NCI-H1930 (cell line): ENCODE measurements at places on chromosomes 12 and 14.

DNA sequence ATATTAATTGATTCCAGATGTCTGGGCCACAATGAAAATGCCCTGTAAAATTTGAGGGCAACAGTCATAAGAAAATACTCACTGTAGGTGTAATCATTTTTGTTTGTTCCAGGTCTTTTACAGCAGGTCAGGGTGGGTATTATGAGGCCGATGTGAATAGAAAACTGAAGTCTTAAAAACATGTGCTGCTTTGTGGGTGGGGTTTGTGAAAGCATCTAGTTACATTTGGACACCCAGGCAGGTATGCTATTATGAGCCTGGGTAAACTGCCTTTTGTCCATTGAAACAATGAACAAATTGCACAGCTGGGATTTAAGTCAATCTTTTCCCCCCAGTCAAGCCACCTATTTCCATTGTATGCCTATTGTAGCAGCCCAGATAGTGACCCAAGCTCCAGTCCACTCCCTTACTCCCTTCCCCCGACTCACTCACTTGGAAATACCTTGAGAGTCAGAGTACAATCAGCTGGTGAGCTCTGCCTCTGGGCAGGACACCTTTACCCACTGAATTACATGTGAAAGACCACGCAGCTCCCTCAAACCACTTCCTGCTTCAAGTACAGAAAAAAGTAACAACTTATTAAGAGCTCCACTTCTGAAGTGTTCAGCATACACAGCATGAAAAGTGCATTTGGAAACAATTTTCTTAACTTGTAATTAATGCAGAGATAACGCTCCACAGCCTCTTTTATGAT is 1.8 kb downstream of the IGF1 start:
- no peak for DNase-seq

DNA sequence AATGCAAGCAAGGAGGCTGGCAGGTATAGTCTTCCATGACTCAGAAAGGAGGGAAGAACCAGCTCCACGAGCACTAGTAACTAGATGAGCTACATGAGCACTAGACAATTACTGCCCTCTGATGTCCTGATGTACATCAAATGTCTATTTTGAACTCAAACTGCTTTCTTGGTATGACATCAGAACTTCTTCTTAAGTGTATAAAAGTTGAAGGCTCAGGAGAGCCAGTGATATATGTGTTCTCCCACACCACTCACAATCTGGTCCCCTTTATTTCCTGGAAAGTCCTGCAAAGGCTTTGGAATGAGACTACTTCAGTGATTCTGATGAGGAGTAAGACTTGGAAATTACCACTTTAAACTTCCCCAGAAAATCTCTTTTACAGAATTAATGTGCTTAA is 18.5 kb upstream of the DHRS7 start:
- no peak for DNase-seq

DNA sequence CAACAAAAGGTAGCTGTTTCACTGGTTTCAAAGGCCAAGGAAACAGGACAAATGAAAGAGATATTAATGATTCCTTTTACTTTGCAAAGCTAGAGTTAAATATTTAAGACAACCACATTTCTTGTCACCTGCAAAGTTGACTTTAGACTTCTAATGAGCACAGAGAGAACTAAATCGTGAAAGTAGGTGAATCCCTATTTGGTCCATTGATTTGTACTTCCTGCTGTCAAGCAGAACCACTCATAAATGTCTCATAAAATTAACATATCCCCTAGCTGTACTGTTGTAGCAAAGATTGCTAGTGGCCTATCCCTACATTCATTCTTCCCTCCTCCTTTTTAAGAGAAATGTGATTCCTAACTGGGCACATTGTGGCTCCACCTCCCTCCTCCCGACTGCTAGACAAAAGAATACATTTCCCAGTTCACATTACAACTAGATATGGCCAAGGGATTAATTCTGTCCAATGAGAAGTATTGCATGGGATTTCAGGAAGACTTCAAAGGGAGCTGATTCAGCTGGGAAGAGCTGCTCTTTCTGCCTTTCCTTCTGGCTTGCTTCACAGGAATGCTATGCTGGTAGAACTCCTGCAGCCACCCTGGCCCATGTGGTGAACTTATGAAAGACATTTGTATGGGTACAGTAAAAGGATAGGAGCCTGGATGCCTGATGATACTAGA is 227.5 kb upstream of the ABCD2 start:
- DNase-seq: no peak

DNA sequence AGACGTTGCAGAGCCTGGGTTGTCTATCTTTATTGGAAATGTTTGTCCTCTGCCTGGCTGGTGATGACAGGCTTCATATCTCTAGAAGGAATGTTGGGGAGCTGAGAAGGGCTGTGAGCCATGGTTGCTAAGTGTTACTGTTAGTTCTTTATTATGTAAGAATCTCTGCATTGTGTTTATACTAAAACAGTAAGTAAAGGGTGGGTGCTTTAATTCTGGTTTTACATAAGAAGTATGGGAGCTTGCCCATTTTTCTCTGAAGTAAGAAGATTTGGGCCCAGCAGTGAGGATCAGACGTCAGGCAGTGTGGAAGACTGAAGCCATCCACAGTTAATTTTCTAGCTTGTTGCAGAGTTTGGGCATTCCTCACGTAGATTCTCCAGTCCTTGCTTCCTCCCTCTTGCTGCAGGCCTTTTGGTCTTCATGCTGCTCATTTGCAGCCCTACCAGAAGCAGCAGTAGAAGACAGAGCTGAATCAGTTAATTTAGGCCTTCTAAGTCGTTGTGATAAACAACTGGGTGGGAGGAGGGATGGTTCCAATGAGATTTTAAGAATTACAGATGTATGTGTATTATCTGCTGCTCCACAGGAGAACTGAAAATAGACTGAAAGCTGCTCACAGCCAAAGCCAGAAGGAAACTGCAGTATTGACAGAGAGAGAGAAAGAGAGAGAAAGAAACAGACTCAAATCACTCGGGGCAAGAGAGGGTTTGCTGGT is 21.4 kb downstream of the WNT5B start:
- no peak for DNase-seq

DNA sequence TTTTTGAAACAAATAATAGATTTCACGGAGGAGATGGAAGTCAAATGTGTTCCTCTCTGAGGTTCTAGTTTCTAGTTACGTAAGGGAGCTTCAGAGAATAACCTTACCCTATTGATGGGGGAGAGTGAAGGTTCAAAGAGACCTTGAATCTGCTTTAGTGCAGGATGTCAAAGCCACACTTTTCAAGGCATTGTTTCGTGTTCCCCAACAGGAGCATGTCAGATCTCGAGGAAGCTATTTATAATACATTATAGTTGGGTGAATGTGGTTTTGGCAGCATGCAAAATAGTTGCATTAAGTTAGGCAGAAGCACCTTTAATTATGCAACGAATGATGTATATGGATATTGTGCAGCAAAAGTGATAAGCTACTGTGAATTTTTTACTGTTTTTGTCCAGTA is 614.9 kb downstream of the SLC16A7 start:
- no peak for DNase-seq

GRCh38 chr12:112010415-112011344 is 2.3 kb downstream of the TMEM116 start:
- DNase-seq: no peak

DNA sequence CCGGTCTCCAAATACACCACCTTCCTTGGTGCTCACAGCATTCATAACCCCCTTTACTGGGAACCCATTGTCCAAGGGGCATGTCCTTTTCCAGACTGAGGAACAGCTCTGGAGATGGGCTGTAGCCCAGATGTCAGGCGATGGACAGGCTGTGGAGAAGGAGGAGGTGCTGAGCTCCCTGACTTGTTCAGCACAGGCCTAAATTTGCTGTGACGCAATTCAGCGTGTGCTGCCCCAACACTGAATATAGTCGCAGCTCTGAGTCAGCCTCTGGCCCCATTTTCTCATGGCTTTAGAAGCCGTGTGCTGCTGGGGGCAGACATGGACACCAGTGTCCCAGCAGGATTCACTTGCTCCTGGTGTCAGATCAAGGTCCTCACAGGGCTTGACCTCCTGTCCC is 269.1 kb downstream of the EMP1 start:
- DNase-seq: no peak

DNA sequence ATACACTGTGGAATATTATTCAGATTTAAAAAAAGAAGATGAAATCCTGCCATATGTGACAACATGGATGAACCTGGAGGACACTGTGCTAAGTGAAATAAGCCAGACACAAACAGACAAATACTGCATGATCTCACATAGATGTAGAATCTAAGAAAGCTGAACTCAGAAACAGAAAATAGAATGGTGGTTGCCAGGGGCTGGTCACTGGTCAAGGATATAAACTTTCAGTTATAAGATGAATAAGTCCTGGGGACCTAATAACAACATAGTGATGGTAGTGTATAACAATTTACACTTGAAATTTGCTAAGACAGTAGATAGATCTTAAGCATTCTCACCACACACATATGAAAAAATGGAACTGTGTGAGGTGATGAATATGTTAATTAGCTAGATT is 161.3 kb upstream of the TMCC3 start:
- DNase-seq: no peak

DNA sequence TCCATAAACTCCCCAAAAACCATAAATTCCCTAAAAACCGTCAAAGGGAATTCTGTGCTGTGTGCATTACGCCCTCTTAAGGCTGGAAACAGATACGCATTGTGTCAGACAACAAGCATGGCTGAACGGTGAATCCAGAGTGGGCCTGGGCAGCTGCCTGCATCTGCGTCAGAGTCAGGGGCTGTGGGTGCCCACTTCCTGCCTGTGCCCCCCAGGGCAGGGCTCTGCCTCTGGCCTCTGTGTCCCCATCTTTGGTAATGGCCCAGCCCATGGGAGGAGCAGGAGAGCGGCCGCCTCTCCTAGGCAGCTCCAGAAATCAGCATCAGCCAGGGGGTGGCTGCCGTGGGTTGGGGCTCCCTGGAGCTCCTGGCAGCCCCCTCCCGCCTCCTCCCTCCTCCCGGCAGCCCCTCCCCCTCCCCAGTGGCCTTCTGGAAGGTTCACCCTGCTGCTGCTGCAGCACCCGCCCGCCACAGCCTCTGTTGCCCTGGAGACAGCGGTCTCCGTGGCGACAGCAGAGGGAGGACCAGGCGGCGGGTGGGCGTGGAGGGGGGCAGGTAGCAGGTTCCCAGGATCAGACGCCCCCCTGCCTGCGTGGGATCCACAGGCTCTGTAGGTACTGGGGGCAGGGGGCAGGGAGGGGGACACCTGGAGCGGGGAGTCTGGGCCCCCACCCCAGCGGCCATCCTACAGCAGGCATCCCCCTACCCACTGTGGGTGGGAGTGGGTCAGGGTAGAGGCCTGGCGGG is 5.9 kb downstream of the MMP17 start:
- no peak for DNase-seq

- no peak for DNase-seq
Measured at GRCh38 chr14:89503431-89503996, 86.5 kb upstream of the FOXN3 start.

- DNase-seq: no peak
Measured at GRCh38 chr12:104938371-104938770, 19.7 kb downstream of the SLC41A2 start.

GRCh38 chr12:46153268-46153872 is 115.5 kb downstream of the SLC38A1 start:
- no peak for DNase-seq

DNA sequence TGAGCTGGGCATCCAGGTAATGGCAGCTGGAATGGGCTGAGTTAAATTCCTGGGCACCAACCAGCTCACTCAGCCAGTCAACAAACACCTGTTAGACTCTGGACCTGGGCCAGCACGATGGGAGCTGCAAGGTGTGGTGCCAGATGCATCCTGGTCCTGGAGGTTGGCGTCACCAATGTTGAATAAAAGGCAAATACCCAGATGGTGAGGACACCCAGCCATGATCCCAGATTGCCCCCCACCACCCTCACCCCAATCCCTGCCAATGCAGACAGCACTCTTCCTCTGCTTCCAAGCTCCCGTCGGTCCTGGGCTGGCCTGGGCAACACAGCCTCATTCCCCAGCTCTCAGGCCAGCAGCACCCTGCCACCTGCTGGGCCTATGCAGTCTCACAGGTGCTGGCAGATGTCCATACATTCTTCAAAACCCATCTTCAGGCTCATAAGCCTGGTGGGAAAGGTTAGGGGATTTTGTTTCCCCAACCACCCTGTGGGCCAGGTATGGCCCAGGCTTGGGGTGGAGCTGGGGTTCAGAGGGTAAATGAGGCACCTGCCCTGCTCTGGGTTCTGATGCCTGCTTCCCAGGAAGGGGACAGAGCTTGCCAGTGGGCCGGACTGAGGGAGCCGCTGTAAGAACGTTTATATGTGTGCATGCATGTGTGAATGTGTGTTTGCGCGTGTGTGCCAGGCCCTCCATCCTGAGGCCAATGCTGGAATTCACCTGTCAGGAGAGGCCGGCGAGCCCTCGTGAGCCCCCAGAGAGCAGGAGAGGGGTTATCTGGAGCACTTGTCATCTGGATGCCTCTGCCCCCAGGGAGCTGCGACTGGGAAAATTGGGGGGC is 58.0 kb downstream of the LGMN start:
- DNase-seq: no peak

GRCh38 chr12:95788637-95789036 is 1.9 kb downstream of the NTN4 start:
- no peak for DNase-seq

DNA sequence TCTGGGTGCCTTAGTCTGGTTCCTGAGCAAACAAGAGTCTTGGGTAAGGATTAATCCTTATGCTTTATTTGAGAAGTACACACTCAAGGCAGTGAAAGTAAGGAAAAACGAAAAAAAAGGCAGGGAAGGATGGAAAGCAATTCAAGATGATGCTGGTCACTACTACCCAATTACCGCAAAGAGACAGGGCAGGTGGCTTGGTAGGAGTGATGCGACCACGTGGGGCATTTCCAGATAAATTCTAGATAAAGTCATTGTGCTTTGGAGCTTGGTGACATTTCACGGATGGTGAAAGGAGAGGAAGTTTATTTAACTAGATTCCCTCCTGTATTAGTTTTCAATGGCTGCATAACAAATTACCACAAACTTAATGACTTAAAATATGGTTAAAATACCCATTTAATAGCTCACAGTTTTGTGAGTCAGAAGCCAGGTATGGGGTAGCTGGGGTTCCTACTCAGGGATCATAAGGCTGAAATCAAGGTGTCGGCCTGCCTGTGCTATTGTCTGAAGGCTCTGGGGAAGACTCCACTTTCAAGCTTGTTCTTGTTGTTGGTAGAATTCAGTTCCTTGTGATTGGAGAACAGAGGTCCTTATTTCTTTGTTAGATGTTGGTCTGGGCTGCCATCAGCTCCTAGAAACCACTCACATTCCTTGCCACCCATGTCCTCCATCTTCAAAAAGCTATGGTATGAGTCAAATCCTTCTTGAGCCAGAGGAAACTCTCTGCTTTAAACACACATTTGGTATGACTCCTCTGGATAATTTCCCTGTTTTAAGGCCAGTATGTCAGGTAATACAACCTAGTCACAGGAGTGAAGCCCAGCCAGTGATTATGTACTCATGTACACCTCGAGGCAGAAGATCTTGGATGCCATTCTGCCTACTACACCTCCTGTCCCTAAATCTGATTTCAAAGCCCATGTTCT is 5.6 kb upstream of the HMGA2 start:
- DNase-seq: no peak

DNA sequence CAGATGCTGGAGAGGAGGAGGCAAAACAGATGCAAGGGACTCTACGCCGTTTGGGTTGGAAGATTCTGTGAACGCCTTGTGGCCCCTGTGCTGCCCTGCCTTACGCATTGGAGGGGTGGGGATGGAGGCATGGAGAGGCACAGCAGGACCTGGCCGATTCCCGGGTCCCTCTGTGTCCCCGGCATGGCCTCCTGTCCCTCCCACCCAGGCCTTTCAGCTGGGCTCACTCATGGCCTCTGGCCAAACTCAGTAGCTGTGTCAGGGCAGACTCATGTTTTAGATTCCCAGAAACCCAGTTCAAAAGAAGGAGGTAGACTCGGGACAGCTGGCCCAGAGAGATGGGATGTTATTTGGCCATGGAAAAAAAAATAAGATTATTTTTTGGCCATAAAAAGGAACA is 40.1 kb downstream of the TESC start:
- DNase-seq: no peak

GRCh38 chr12:117645473-117645872 is 284.0 kb upstream of the NOS1 start:
- no peak for DNase-seq
